ENCODE measurements at places on chromosomes 4 and X.

GRCh38 chrX:116694046-116694445, 231.3 kb upstream of the CT83 start:
- no peak for DNase-seq

DNA sequence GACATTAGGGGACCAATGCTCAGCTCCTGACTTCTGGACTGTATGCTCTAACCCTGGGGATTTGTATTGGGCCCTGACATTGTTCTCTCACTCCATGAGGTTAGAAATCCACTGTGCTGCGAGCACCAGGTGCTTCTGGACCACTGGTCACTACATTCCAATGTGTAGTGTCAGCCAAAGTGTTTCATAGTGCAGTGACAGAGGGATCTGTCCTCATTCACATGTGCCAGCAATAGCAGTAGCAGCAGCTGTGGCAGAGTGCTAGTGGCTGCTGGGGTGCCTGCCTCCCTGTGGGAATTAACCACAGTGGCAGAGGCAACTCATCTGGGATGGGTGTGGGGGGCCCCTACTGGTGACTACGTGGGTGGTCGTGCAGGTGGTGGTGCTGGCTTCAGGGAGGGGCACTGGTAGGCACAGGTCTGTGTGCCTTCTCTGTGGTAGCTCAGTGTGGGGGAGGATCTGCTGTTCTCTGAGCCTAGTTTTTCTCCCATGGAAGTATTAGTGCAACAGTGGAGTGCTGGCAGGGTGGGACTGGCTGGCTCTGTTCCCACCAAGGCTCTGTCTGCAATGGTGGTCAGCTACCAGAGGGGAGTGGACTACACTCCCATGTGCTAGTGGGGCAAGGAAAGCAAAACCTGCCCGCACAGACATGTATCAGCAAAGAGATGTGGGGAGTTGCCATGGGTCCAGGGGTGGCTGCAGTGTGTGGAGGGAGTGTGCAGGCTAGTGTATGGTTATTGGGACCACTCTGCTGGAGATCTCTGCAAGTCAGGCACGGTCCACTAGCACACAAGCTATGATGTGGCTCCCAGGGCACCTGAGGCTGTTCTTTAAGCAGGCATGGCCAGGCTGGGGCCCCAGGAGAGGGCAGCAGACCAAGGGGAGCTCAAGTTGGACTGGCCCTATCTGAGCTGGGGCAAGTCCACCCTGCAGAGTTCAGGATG, 78.5 kb downstream of the SCLT1 start:
- DNase-seq = no peak

GRCh38 chrX:109707319-109707718, 25.7 kb downstream of the ACSL4 start:
- no peak for DNase-seq

DNA sequence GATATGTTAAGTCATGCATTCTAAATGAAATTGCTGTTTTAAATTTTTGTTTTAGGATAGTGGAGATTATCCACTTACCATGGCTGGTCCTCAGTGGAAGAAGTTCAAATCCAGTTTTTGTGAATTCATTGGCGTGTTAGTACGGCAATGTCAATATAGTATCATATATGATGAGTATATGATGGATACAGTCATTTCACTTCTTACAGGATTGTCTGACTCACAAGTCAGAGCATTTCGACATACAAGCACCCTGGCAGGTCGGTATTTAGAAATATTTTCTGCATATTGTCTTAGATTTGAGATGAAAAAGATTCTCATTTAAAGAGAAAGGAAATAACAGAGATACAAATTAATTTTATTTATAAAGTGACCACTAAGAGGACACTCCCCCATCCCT, 83.6 kb downstream of the STAG2 start:
- no peak for DNase-seq

DNA sequence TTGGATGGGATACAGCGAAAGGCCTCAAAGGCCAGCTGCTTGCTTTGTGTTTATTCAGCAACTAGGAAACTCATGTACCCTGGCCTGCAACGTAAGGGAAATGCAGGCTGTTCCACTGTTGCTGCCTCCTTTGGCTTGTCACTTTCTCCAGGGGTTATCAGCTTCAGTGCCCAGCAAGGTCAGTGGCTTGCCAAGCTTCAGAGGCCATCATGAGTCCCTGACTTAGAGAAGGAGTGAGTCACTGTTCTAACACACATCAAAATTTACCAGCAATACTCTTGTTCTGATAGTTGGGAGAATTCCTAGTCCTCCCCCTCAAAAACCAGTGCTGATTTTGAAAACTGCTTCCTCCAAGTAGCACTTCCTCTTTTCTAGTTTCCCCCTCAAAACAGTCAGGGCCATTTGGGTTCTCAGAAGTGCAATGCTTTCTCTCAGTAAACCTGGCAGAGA, 250.8 kb downstream of the ARHGAP24 start:
- no peak for DNase-seq

DNA sequence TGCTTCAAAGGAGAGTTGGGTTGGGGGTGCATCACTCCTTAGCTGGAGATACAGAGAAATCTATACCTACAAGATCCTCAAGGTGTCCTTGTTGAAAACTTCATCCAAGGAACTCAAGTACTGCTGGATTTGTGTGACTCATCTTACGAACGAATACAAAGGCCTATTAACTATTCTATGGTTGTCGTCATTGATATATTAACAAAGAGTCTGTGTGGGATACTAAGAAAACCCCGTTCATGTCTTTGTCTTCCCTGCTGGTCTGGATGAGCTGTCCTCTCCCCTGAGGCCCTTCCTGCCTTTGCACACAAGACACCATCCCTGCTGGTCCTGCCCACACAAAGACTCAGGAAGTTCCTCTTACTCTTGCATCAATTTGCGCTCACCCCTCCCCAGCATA, 54.9 kb upstream of the IRF2 start:
- DNase-seq = no peak

DNA sequence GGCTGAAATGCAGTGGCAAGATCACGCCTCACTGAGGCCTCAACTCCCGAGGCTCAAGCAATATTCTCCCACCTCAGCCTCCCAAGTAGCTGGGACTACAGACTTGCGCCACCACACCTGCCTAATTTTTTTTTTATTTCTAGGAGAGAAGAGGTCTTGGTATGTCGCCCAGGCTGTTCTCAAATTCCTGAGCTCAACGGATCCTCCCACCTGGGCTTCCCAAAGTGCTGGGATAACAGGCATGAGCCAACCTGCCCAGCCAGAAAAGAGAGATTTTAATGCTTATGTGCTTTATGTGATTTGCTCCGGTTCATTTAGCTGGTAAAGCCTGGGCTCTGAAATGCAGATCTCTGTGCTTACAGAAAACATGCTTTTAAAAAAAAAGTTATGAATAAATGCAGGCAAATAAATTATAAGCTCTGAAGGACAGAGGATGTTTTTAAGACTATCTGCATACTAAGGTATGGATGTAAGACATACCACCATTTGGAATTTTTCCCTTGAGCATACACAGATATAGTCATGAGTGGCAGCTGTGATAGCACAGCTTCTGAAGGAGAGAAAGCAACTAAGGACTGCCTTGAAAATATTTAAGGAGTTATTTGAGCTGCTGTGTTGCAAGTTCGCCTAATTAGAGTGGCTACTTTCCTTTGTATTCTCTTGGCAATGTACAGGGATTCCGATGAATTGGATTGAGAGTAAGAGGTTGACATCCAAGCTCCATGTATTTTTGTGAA, 13.8 kb downstream of the GUCY1B1 start:
- no peak for DNase-seq

GRCh38 chr4:34412233-34412632, 1832.1 kb downstream of the ARAP2 start:
- DNase-seq = no peak

DNA sequence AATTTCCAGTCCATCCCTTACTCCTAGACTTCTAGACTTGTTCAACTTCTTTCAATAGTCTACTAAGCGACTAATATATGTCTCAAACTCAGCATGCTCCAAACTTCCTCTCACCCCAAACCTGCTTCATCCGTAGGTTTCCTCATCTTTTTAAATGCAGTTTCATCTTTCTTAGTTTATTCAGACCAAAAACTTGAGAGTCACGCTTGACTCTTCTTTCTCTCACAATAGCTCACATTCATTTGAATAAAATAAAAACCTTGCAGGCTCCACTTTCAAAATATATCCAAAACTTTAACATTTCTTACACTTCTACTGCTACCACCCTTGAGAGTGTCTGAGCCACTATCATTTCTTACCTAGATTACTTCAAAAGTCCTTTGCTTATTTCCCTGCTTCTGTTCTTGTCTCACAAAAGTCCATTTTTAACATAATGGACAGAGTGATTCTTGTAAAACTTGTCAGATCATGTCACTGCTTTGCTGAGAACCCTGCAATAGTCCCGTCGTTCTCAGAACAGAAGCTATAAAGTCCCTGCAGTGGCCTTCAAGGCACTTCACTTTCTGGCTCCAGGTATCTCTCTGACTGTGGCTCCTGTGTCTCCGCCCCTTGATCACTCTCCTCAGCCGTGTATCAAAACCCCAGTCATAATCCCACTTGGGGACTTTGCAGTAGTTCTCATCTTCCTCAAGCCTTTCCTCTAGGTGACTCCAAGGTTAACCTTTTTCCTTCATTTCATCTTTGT, 167.6 kb downstream of the ARHGAP24 start:
- DNase-seq = no peak

GRCh38 chr4:115219862-115220261, 106.4 kb upstream of the NDST4 start:
- no peak for DNase-seq

- no peak for DNase-seq
Measured at GRCh38 chr4:173478913-173479283, 51.1 kb downstream of the HAND2 start.

DNA sequence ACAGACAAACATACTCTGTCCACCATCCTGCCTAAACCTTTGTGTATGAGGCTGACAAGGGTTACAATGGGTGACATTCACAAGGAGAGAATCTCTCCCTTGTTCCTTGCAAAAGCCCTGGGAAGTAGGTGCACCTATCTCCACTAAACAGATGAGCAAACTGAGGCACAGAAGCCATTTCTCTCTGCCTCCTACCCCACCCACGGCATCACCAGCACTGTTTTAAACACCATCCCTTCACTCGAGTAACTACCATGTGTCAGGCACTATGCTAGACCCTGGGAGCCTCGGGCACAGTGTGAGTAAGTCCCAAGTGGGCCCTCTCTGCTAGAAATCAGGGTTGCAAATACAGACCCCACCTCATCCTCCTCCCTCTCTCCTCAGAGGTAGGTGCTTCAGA, 899 bp downstream of the LYAR start:
- DNase-seq = no peak

GRCh38 chr4:19030048-19030447, 1008.5 kb upstream of the LCORL start:
- DNase-seq = no peak

- no peak for DNase-seq
Measured at GRCh38 chrX:100946299-100946927, 17.7 kb upstream of the XKRX start.

DNA sequence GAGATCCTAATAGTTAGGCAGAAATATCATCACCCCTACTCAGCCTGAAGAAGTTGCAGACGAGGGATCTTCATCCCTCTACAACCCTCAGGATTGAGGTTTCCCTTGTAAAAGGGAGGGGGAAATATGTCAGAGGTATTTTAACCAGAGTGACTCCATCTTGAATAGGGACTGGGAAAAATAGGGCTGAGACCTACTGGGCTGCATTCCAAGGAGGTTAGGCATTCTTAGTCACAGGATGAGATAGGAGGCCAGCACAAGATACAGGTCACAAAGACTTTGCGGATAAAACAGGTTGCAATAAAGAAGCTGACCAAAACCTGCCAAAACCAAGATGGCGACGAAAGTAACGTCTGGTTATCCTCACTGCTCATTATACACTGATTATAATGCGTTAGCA, 17.5 kb downstream of the IL13RA2 start:
- DNase-seq = no peak
